ENCODE measurements at places on chromosomes 3 and 15.

DNA sequence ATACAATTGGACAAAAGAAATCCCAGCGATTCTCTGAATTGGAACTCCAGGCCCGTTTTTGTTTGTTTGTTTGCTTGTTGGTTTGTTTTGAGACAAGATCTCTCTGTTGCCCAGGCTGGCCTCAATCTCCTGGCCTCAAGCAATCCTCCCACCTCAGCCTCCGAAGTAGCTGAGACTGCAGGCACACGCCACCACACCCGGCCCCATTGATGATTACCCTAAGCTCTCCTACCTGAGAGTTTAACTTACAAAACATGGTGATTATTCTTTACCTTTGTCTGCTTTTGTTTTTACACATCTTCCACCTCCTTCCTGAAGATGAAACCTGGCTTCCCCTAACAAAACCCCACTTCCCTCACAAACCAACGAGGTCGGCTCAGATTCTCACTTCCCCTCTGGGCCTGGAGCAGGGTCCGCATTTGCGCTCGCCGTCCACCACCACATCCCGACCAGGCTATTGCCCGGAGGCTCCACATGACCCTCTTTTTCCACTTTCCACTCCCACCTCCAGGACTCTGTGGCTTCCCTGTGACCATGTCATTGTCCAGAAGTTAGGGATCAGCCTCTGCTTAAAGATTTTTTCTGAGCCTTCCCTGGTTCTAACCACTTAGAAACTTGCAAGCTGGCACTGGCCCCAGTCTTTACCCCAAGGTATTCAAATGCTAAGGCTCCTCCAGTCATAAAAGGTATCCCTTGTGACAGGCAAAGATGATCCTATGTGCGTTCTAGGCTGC lies 14.8 kb downstream of the KLHL6 start:
- peak; percentile 44 for DNase-seq

GRCh38 chr3:47260605-47261004 lies 22.0 kb downstream of the KIF9 start:
- no peak for DNase-seq

- DNase-seq: no peak
These were observed 12.4 kb downstream of the TLR9 start for GRCh38 chr3:52213005-52213404.

- no peak for DNase-seq
These were observed 35.8 kb downstream of the PEAK1 start for GRCh38 chr15:77384086-77384485.

DNA sequence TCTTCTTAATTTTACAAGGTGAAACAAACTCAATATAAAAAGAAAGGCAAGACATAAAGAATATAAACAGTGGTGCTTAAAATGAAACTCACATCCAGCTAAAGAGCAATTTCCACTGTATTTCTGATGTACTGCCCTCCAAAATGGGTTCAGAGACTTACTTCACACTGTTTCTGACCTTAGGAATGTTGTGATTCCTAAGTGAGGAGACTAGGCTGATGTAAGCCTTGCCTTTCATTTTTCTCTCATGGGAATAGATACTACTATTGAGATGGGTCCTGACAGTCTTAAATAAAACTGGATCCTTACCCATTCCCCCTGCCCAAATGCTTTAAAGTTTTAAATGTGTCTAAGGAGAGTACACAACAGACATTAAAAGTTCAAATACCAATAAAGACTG lies 86.9 kb downstream of the CBLB start:
- no peak for DNase-seq
